Mesenchymal stem cell (in vitro differentiated cells and primary cell): ENCODE measurements at places on chromosomes 11 and 22.

GRCh38 chr11:39651857-39652461 lies 1807.5 kb downstream of the LRRC4C start:
- no peaks in the 10 kb centered on the region for H3K27me3 ChIP-seq
- H3K36me3 ChIP-seq = no peaks in the 10 kb centered on the region
- H3K4me3 ChIP-seq = no peak overlapping the region

DNA sequence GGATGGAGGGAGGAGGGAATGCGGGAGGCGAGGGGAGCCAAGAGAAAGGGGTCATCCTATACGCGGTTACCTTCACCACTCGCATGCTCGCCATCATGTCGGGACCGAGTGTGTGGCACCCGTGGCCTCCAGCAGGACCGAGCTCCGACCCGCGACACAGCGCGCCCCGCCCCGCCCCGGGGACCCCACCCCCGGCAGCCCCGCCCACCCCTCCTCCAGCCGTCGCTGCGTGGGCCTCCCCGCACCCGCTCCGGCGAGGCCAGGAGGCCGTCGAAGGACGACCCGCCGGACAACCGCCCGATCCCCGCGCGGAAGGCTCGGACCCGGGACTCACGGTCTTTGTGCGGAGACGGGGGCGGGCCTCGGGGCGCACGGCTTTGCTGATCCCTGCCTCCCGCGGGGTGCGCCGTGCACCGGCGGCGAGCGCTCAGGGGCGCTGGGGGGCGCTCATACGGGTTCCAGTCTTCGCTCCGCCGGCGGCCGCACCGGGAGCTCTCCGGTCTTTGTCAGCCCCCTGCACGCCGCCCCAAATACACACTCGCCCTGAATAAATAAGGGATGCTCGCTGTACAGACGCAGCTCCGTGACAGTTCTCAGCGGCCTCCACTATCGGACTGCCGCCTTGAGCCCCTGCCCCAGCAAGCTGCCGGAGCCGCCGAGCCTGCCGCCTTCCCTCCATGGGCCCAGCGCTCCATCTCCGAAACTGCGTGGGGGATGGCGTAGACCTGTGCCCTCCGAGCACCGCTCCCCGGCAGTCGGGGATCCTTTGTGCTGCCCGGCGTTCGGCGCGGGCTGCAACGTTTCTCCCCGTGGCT lies at the start of gene UBE2L6:
UBE2L6 (minus strand) TSS at position 158 of the 815 bp plus-strand sequence; CDS start at position 97, 61 bp downstream.
- H3K4me3 ChIP-seq = peak within 1 kb of the TSS; percentile 90
- H3K27ac ChIP-seq = peak within 1 kb of the TSS; percentile 48
- peaks cover 12% of the 10 kb centered on the region for H3K4me1 ChIP-seq
- DNase-seq = no peak

DNA sequence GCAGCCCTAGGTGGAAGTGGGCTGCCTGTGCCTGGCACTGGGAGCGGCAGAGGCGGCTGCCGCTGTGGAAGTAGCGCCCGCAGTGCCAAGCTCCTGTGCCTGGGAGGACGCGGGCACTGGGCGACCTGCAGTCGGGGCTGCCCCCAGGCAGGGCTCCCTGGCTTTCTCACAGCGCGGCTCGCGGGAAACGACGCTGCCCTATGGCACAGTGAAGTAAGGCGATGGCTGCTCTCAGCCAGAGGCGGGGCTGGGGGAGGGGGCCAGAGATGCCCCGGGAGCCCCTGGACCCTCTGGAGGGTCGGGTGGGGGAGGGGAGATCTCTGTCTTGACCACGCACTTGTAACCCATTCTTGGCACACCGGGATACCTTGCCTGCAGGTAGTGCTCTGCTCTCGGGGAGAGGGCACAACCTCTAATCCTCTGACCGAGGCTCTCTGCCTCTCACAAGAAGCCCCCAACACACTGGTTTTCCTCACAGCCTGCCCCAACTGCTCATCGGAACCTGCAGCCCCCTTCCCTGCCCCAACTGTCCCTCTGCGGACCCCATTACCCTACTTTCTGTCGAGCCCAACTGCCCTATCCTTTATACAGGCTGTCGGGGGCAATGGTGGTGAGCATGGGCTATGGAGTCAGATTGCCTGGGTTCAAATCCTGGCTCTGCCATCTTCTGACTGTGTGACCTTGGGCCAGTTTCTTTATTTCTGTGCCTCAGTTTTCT lies 32.2 kb upstream of the TRIM29 start:
- H3K27ac ChIP-seq = no peak overlapping the region
- peaks cover 67% of the 10 kb centered on the region for H3K27me3 ChIP-seq
- H3K36me3 ChIP-seq = no peaks in the 10 kb centered on the region
- no peak overlapping the region for H3K4me3 ChIP-seq

DNA sequence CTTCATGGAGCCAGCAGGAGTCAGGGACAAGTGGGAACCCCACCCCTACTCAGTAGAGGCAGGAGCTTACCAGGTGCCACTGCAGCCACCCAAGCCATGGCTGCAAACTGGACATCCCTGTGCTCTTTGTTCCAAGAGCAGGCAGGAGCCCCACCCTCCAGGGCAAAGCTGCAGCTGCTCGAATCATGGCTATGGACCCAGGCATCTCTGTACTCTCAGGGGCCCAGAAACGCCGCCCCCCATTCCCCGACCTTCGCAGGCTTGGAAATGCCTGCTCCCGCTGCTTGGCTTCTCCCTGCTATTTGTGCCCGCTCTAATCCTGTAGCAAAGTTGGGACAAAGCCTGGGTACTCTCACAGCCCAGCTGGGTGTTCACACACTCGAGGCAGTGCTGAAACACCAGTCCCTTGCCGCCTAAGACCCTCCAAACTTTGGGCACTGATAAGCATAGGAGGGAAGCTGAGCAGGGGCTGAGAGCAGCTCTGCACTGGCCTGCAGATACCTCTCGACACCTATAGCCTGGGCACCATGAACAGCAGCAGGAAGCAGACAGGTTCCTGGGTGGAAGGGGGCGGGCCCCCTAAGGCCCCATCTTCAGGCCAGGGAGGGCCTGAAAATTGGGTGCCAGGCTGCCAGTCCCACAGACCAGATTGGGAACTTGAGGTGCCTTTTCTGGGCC lies 402.4 kb downstream of the LRRC4C start:
- no peaks in the 10 kb centered on the region for H3K4me1 ChIP-seq
- H3K27me3 ChIP-seq = no peaks in the 10 kb centered on the region
- H3K36me3 ChIP-seq = no peaks in the 10 kb centered on the region
- no peak overlapping the region for H3K27ac ChIP-seq

DNA sequence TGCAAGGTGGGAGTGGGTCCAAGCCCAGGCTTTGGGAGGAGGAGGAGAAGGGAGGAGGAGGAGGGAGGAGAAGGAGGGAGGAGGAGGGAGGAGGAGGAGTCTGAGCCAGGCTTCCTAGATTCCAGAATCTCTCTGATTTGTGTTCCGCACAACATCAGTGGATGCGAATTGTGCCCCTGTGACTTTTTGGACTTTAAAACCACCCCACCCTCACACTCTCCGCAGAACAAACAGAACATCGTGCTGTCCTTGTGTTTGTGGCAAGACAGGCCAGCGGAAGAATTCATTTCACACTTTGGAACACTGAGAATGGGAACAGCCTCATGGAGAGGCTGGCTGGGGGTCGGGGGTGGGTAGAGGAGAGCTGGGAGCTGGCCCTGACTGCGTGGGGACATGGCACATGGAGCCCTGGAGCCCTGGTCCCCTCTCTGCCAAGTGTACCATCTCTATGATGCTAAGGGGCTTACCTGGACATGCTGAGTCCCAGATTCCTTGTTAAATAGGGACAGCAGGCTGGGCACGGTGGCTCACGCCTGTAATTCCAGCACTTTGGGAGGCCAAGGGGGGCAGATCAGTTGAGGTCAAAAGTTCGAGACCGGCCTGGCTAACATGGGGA lies 16.4 kb upstream of the SHANK2 start:
- H3K27ac ChIP-seq = no peak overlapping the region
- H3K27me3 ChIP-seq = peaks cover 60% of the 10 kb centered on the region
- no peaks in the 10 kb centered on the region for H3K36me3 ChIP-seq

DNA sequence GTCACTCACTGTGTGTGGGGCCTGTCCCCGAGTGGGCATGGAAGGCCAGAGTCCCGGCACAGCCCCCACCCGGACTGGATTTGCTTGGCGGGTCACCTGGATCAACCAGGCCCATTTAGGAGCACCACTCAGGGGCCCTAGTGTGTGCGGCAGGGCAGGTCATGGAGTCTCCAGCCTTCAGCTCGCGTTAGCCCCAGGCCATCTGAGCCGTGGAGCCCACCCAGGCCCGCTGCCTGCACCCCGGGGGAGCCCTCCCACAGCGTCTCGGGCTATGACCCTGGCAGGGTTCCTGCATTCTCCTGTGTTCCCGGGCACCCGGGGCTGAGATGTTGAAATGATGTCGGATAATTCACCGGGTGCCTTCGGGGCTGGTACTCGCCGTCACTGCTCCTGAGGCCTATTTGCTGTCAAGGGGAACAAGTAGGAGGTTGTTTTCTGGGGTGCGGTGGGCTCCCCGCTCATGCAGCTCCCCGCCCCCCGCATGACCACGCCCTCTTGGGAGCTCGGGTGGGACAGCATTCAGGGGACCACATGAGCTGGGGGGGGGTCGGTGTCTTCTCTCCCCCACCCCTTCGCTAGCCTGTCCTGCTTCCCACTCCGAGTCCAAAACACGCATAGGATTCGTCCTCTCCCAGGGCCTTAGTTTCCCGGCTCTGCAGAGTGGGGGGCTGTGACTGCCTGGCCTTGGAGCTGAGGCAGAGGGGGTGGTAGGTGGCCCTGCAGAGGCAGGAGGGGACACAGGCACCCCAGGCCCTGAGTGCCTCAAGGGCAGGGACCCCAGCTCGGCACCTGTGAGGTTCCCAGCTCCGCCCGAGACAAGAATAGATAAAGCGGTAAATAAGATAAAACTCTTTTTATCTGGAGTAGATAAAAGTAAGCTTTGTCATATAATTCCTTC lies 77.2 kb downstream of the KCNQ1 start:
- peaks cover 18% of the 10 kb centered on the region for H3K27me3 ChIP-seq
- H3K4me1 ChIP-seq = no peaks in the 10 kb centered on the region
- DNase-seq = no peak
- H3K4me3 ChIP-seq = no peak overlapping the region

GRCh38 chr22:38874529-38875222 lies 2.7 kb upstream of the CBX6 start:
- DNase-seq = no peak
- peaks cover 29% of the 10 kb centered on the region for H3K27me3 ChIP-seq
- no peak overlapping the region for H3K4me3 ChIP-seq
- peaks cover 10% of the 10 kb centered on the region for H3K4me1 ChIP-seq
- no peak overlapping the region for H3K27ac ChIP-seq
- peaks cover 3% of the 10 kb centered on the region for H3K36me3 ChIP-seq
